ENCODE measurements at places on chromosomes 2 and 18.
A peak's percentile ranks its signal among the peaks of the same experiment; 100 is the strongest.

GRCh38 chr2:127098711-127099110 lies 8.2 kb downstream of the BIN1 start:
- DNase-seq: no peak

DNA sequence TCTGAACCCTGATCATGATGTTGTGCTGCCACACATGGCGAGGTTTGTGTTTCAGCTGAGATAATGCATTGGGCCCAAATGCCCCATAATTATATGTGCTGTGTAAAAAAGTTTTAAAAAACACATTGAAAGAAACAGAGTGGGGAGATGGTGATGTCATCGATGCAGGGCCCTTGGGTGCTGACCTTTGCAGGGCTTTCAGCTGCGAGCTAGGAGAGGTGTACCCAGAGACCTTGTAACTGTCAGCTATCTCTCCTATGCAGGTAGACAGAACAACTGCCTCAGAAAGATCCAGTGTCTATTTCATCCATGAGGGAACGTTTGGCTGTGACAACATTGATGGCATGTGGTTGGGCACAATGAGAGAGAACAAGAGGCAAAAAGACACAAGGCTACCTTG lies 286.9 kb upstream of the CELF4 start:
- DNase-seq: no peak

GRCh38 chr2:28652217-28652616 lies 99.4 kb upstream of the PPP1CB start:
- peak; percentile 79 for DNase-seq

DNA sequence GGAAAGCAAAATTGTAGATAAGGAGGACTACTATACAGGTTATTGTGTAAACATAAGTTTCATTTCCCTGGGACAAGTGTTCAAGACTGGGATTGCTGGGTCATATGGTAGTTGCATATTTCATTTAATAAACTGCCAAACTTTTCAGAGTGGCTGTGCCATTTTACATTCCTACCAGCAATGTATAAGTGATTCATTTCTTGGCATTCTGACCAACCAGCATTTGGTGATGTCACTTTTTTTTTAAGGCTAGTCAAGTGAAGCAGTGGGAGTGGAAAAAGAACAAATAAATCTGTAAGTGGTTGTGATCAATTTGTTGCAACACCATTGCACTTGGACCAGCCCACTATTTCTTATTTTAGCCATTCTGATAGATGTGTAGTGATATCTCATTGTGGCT lies 5.2 kb upstream of the CHCHD5 start:
- DNase-seq: peak; percentile 89

DNA sequence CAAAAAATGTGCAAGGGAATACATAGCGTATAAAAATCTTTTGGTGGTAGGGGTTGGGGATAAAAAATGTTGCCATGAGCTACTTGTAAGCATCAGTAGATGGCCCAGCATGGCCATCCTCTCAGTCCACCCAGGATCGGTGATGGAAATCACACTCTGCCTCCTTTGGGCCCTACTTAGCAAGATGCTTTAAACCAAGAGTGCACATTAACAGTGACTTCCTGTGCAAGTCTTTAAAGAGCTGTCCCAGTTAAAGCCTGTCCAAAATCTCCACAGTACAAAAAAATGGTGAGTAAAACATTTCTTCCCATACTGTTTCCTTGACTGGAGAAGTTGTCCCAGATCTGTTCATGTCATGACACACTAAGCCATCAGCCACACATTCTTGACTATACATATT lies 18.0 kb downstream of the ANKRD44 start:
- no peak for DNase-seq

- DNase-seq: no peak
Measured at GRCh38 chr2:203143391-203143790, 95.4 kb upstream of the CYP20A1 start.

- DNase-seq: no peak
Measured at GRCh38 chr18:78304192-78305164, 675.1 kb upstream of the SALL3 start.
